C1 segment of cervical spinal cord (tissue), 14 donors: ENCODE measurements at places on chromosomes 12 and 14.

- DNase-seq = no peak
These were observed 61.3 kb upstream of the MDM1 start for GRCh38 chr12:68393417-68393816.

- DNase-seq = no peak
These were observed 275.5 kb downstream of the ALG10 start for GRCh38 chr12:34297790-34298164.

DNA sequence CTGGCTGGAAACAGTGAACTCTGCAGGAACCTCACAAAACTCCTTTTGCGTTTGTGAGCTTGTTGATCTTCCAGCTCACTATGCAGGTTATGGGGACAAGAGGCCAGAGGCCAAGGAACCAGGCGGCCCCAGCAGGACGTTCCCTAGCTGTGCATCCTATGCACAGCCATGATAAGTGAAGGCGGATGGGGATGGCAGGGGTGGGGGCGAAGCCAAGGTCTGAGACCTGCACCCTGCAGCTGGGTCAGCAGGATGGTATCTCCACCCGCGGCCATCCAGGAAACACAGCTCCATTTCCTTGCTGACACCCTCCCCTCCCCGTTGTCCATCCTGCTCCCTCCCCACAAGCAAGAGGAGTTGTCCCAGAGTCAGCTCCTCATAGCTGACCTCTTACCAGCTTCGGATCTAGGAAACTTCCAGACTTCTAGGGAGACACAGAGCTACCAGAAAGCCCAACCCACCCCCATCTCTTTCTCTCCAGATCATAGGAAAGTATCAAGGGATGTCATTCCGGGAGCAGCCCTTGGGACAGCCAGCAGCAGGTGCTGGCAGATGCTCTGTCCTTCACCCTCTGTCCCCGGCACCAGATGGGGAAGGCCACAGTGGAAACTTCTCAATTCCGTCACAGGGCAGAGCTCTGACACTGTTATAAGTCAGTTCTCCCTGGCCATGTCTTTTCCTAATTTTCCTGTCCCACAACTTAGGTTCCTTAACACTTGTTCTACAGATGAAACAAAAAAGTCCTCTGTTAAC lies 9.4 kb downstream of the ZBTB39 start:
- DNase-seq = no peak

DNA sequence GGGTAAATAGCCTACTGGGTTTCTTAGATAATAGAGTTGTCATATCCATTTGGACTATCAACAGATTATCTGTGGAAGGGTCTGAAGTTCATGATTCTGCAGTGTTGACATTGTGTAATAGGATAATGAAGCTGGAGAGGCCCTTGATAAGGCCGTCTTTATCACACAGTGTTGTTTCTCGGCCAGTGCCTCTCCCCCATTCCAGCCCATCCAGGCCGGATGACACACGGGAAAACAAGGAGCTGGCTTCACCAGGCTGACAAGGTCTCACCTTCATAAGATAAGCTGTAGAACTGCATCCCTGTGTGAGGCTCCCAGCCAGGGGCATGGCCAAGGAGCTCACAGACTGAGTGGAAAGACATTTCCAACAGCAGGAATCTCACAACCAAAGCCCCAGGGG lies 8.7 kb upstream of the EML1 start:
- no peak for DNase-seq

GRCh38 chr12:91846466-91847055 lies 299.1 kb downstream of the BTG1 start:
- no peak for DNase-seq

- DNase-seq = no peak
These were observed 594 bp downstream of the ARHGDIB start for GRCh38 chr12:14960548-14961465.

DNA sequence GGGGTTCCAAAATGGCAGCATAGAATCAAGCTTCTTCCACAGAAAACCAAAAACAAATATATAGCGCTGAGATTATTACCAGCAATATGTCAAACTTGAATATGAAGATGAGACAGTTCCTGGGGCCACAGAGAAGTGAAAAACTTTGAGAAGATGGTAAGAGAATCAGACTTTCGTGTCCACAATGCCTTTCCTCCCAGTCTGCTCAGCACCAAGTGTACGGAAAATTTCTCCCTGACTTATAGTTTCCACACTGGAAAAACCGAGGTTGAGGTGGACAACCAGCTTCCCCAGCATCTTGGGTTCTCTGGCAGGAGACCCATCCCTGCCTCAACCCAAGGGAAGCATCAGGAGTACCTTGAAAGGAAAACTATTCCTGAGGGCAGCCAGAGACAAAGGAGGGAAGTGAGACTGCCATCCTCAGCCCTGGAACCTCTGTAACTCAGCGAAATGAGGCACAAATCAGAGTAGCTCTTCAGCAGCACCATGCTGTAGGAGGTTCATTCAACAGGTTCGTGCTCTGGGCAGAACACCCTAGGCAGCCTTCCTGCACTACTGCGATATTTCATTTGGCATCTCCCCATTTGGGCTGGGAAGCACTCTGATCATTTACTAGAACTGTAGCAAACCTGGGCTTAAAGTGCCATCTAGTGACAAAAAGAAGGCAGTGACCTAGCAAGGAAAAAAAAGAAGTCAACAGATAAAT lies 52.4 kb upstream of the CAPRIN2 start:
- DNase-seq = no peak

DNA sequence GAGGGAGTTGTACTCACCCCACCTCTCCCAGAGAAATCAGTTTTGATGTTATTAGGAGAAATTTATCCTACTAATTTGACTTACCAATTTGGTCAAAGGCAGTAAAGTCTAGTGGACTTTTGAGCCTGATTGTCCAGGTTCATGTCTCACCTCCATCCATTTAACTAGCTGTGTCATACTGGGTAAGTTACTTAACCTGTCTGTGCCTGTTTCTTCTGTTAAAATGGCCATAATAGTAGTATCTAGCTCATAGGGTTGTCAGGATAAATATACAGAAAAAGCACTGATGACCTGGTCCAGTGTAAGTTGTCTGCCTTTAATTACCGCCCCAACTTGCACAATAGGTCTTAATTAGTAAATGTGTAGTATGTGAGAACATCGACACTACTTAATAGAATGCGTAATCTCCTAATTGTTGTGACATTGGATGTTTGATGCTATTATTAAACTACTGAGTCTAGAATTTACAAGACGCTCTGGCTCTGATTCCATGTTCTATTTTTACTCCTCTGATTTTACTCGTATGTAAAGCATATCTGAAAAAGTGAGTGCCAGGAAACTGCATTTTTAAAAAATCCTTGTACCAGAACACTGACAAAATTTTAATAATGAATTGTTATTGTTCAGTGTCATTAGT lies 1.5 kb downstream of the RAB21 start:
- DNase-seq = no peak

- DNase-seq = no peak
These were observed 179.8 kb downstream of the CALM1 start for GRCh38 chr14:90576581-90576980.

- DNase-seq = no peak
These were observed 3.0 kb downstream of the KIF5A start for GRCh38 chr12:57552835-57553313.

DNA sequence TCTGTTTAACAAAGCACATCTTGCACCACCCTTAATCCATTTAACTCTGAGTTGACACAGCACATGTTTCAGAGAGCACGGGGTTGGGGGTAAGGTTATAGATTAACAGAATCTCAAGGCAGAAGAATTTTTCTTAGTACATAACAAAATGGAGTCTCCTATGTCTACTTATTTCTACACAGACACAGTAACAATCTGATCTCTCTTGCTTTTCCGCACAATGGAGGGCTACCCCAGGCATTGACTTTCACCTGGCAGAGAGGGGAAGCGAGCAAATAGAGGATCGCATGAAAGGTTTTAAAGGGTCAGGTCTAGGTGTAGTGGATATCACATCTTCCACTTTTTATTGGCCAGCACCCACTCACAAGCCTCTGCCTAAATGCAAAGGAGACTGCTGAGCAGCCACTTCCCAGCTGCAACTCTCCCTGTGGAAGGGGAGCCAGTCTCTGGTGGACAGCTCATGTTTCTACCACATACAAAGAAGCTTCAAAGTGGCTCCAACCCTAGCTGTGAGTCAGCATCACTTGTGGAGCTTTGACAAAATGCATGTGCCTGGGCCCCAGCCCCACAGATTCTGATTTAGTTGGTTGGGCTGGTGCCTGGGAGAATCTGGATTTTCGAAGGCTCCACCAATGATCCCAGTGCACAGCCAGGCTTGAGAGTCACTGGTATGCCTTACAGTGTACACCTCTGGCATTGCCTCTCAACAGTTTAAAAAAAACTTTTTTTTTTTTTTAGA lies 7.2 kb upstream of the FNTB start:
- DNase-seq = no peak

DNA sequence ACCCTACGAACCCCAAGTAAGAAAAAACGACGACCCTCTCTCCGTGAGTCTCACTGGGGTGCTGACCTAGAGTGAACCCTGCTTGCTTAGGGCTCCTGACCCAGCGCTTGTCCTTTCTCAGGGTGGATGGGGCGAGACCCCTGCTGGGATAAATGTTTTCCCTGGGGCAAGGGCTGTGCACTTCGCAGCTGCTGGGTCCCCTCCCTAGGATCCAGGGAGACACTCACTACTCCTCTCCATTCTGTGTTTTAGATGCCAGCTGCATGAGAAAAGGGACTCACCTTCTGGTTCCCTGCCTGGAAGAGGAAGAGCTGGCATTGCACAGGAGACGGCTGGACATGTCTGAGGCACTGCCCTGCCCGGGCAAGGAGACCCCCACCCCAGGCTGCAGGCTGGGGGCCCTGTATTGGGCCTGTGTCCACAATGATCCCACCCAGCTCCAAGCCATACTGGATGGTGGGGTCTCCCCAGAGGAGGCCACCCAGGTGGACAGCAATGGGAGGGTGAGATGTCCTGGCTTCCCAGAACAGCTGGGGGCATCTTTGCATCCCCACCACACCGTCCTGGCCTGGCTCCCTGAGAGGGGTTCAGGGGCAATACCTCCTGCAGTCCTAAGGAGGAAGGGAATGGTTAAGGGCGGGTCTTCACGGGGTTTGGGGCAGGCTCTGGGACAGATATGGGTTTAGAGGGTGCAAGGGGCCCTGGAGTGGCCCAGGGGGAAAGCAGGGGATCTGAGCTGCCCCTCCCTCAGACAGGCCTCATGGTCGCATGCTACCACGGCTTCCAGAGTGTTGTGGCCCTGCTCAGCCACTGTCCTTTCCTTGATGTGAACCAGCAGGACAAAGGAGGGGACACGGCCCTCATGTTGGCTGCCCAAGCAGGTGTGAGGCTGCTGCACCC lies 663 bp downstream of the ANKRD33 start:
- no peak for DNase-seq

DNA sequence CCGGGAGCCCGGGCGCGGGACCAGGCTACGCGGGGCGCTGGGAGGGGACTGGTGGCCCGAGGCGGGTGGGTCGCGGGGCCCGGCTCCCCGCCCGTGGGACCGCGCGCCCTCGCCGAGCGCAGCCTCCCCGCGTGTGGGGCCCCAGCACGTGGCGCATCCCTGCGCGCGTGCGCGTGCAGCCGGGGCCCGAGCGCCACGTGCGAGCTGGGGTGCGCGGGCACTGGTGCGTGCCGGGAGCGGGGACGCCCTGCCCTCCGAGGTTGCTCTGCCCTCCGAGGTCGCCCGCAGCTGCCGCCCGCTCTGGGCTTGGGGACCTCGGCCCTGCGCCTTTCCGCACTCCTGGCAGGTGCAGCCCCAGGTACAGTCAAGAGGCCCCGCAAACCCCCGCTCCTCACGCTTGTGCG lies 365 bp upstream of the CCDC88C start:
- DNase-seq = peak; percentile 64

GRCh38 chr12:52681526-52682380 lies 1.5 kb upstream of the KRT1 start:
- no peak for DNase-seq

GRCh38 chr14:92135269-92135668 lies 13.5 kb downstream of the CPSF2 start:
- no peak for DNase-seq

- no peak for DNase-seq
These were observed 6.5 kb upstream of the DHRS7 start for GRCh38 chr14:60171690-60172089.

- DNase-seq = no peak
These were observed 137.1 kb downstream of the DUSP6 start for GRCh38 chr12:89215196-89215595.

DNA sequence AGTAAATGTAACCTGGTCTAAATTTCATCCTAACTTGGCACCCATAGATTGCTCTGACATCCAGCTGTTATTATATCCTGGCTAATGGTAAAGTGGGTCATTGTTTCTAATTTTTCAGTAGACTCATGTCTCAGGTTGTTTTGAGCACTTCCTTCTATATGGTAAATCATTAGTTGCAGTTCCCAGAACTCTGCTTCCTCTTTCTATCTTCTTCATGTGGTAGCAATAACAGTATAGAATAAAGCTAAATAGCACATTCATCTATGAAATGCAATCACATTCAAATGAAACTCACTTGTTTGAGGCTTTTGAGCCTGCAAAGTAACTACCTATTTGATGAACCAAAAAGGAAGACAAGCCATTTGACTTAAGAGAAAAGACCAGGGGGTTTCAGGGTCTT lies 65.1 kb upstream of the GZMB start:
- DNase-seq = no peak

DNA sequence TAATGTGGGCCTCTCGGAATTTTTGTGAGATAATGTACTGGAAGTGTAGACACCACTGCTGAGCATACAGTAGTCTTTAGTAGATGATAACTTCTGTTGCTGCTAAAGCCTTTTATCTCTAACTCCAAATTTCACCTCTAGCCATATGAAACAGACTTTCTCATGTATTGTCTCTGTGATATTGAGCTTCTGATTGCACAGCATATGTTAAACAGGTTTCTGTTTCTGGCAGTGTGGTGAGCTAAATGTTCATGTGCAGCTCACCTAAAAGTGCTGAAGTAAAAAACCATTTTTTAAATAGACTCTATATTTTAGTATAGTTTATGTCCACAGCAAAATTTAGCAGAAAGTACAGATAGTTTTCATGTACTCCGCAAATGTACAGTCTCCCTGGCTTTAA lies 89.3 kb upstream of the ALX1 start:
- no peak for DNase-seq

DNA sequence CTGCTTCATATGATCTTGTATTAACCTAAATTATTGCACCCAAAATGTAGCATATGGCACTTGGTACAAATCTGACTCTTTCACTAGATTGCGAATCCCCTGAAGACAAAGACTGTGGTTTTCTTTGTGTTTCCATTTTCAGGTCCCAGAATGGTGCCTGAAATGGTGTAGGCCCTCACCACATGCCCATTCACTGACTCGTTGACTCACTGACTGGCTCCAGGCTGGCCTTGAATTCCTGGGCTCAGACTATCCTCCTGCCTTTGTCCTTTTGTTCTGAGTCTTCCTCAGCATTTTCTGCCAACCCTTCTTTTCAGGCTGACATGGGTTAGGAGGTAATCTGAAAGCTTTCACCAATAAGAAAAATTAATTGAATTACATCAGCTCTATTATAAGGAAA lies 368.7 kb upstream of the GARIN6 start:
- DNase-seq = no peak

DNA sequence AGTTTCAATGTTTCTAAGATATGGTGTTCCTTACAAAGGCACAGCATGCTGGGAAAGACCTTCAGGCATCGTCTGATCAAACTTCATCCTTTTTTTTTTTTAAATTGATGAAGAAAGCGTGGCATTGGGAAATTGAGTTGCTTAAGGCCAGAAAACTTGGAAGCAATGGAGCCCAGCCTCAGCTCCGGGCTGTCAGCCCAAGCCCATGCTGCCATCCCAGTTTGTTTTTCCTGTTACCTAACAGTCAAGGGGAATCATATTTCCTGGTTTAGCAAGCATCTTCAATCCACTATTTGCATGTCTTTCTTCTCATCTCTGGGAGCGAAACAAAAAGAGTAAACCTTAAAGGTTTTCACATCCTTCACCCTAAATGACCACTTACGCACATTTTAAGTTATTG lies 200.2 kb downstream of the CHST11 start:
- DNase-seq = no peak

GRCh38 chr12:64270411-64270810 lies 48.3 kb upstream of the KICS2 start:
- no peak for DNase-seq
